ENCODE measurements at places on chromosomes 1 and 21.
A peak's percentile ranks its signal among the peaks of the same experiment; 100 is the strongest.

- DNase-seq = no peak
These were observed 61.7 kb downstream of the ATF6 start for GRCh38 chr1:161827786-161828185.

DNA sequence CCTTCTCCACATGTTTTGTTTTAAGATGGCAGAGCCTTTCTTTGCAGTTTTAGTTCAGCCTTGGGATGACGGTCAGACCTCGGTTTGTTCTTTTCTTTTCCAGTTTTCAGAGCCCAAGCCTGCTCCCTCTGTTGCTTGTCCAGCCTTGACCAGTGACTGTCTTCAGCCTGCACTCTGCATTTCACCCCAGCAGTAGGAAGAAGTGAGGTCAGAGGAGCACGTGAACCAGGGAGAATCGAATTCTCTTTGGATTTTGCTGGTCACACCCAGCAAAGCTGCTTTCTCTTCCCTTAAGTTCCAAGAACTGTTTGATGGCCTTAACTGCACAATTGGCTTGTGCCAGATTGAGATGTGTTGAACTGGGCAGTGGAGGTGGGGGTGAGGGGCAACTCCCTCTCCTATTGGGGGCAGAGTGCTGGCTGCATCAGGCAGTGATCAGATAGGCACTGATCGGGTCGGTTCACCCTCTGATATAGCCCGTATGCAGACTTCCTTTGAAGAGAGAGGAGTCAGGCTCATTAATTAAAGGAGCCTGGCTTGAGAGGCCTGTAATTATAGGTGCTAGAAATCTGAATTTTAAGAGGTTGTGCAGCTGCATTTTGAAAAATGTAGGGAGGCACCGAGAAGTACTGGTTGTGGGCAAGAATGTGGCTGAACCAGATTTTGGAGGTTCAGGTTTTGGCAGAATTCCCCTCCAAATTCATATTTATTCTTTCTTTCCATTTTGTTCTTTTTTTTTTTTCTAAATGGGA is 42.4 kb downstream of the PEX14 start:
- DNase-seq = no peak

- DNase-seq = no peak
These were observed 12.0 kb upstream of the DUSP12 start for GRCh38 chr1:161737625-161738024.

GRCh38 chr1:113035086-113035485 is 37.9 kb upstream of the LRIG2 start:
- DNase-seq = no peak

GRCh38 chr21:29953072-29953471 is 13.3 kb upstream of the GRIK1 start:
- DNase-seq = peak; percentile 16

DNA sequence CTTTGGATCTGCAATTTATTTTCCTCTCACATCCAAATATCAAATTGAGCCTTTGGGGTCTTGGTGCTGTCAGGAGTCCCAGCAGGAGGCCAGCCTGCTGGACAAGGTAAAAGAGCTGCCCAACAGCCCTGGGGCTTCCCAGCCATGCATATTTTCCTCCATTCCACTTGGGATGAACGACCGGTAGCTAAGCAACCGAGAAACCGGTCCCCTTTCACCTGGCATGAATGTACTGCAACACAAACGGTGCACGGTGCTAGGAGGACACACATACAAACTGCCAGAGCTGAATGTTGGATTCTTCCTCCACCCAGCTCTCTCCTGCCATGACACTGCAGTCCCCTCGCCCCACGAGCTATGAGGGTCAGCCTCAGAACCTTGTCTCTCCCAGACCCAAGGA is 42.7 kb downstream of the BCAR3 start:
- DNase-seq = peak; percentile 69

DNA sequence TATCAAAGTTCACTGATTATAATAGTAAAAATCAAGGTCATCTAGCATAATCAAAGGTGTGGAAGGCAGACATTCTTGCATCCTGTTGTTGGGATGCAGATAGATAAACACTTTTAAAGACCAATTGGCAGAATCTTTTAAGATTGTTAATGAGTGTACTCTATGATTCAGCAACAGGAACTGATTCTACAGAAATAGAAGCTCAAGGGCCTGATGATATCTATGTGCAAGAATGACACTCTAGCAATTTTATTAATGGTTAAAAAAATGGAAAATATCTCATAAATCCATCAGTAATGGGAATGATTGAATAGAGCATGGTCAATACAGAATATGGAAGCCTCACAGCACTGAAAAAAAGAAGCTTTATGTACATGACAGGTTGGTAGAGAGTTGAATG is 2.2 kb upstream of the ATP1A4 start:
- no peak for DNase-seq

- DNase-seq = peak; percentile 55
These were observed 1.6 kb downstream of the ELOVL1 start for GRCh38 chr1:43366179-43366578.

- DNase-seq = no peak
These were observed 76.7 kb upstream of the RUNX3 start for GRCh38 chr1:25006770-25007169.

GRCh38 chr1:220775240-220775853 is 11.4 kb upstream of the MTARC1 start:
- DNase-seq = no peak

DNA sequence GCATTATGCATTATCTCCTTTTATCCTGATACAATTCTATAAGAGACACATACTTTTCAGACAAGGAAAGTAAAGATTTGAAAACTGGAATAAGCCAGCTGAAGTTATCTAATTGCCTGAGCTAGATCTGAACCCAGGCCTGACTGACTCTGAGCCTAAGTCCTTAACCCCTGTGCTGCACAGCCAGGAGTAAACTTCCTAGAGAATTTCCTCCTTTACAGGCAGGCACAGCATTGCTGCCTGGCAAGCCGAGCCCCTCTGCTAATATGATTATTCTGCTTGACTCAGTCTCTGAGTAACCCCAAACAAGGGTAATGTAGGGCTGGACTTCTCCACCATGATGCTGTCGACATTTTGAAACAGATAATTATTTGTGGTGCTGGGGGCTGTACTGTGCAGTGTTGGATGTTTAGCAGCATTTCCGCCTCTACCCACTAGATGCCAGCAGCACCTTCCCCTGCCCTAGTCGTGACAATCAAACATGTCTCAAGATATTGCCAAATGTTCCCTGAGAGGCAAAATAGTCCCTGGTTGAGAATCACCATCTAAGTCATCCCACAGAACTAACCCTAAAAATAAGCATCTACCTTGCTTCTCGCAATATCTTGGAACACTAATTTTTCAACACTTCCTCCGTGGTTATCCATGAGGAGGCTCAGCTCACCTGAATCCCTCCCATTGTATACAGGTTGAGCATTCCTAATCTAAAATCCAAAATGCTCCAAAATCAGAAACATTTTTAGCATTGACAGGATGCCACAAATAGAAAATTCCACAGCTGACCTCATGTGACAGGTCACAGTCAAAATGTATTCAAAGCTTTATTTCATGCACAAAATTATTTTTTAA is 18.5 kb downstream of the CAMK1G start:
- DNase-seq = peak; percentile 50

- no peak for DNase-seq
These were observed 11.4 kb downstream of the SMYD2 start for GRCh38 chr1:214292322-214292721.

- no peak for DNase-seq
These were observed 73.1 kb upstream of the LPGAT1 start for GRCh38 chr1:211903490-211904245.

- DNase-seq = no peak
These were observed 178.3 kb downstream of the CACNA1E start for GRCh38 chr1:181661569-181661968.

- no peak for DNase-seq
These were observed 33.9 kb downstream of the SLC66A1 start for GRCh38 chr1:19346026-19346425.

GRCh38 chr21:17231124-17231523 is 281.7 kb upstream of the CXADR start:
- no peak for DNase-seq

GRCh38 chr1:21716169-21716568 is 47.0 kb upstream of the RAP1GAP start:
- no peak for DNase-seq

DNA sequence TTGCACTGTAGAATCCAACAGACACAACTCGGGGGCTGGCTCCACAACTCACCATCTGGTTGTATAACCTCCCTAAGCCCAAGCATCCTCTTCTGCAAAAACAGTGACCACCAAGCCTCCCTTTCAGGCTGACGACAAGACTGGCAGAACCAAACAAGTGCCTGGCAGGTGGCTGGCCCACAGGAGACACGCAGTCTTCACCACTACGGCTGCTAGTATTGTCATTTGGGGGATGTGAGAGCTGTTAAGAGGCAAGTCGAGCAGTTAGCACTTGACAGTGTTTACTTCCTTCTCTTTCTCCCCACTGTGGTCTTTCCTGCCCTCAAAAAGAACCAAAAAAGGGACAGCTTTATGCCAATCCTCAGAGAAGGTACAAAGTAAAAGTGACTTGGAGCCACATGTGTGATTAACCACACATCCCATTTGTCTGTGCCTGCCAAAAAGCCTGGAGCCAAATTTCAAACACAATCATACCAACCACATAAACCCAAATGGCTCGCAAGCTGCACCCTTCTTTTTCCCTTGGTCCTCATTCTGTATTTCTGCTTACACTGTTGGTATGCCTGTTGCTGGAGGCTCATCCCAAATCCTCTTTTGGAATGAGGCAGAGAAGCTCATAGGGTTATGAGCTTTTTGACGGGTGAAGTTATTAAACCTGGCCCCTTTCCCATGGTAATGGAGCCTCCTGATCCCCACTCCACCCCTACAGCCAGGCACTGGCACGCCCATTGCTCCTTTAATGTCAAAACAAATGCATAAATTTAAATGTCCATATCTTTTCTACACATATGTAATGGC is 94.1 kb downstream of the TGFBR3 start:
- no peak for DNase-seq

- DNase-seq = no peak
These were observed 1.8 kb downstream of the TMED5 start for GRCh38 chr1:93178418-93178817.

DNA sequence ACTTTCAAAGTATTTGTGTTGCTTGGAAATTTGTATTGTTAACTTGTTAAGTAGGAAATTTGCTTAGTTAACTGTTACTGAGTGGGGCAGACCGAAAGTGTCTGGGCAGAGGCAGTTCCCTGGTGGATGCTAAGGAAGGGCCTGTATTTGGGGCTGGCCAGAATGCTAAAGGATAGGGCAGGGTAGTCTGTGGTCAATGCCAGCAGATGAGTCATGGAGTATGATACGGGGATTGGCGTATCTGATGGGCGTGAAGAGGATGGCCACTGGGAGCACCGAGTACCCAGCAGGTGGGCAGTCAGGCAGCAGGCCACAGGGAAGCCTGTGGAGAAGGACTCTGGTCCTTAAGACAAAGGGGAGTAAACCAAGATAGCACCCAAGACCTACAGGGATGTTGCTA is 46.6 kb upstream of the SCAF4 start:
- no peak for DNase-seq

- DNase-seq = no peak
These were observed 11.4 kb downstream of the EDEM3 start for GRCh38 chr1:184743062-184743756.

GRCh38 chr1:75275631-75276030 is 141.4 kb downstream of the LHX8 start:
- no peak for DNase-seq

- DNase-seq = no peak
These were observed 55.1 kb upstream of the ZNF281 start for GRCh38 chr1:200464784-200465400.

DNA sequence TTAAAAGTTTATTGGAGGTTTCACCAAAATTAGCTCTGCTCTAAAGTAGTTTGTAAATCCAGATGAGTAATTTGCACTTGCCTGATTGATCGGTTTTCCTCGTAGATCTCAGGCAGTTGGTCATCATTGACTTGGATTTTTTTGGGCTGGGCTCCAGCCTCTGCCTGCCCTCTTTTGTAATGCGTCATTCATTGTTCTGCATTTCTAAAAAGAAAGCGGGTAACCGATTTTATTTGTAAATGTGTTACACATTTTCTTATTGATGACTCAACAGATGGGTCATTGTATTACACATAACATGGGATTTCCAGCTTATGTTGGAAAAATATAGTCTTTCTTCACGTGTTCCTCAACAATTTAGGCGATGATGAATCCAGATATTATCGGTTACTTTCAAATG is 5.5 kb downstream of the ETS2 start:
- no peak for DNase-seq

DNA sequence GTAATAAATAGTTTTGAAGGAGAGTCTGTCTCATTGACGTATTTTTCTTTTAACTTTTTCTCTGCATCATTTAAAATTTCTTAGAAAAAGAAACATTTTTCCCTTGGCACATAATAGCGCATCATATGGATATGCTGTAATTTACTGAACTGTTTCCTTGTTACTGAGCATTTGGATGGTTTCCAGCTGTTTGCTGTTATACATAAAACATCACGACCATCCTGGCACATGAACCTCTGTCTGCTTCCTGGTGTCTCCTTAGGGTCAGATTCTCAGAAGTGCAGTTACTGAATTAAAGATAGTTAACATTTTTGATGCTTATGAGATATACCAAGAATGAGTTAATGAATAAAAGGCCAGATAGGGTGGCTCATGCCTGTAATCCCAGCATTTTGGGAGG is 67.2 kb downstream of the BACE2 start:
- DNase-seq = no peak

DNA sequence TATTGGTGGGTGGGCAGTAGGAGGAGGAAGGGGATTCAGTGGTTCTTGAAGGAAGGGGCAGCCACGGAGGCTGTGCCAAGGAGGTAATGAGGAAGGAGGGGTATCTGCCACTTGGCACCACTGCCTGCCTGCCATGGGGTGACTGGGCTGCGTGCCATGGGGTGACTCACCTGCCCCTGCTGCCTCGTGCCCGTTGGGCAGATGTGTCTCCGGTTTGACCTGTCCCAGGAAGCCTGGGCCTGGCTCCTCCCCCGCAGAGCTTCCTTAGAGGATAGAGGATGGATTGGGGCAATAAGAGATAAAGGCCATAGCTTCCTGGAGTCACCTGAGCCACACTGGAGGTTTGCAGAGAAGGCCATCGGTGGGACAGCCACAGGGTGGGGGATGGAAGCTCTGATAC is 1.7 kb downstream of the PADI3 start:
- no peak for DNase-seq

GRCh38 chr1:222759451-222760035 is 22.5 kb downstream of the FAM177B start:
- DNase-seq = no peak

DNA sequence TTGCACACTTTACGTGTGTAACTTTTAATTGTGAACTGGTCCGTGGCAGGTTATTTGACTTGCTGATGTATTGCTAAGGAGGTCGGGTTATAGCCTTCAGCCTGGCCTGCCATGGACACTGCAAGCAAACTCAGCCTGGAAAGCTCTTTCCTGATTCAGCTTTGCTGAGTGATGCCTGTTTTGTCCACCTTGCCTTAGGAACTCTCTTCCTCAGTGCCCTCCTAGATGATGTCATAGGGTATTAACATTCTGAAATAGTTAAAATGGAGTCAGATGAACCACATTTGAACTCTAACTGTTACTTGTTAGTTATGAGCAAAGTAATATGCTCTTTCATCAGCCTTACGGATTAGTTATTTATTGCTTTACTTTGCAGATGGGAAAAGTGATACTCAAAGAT is 446.0 kb downstream of the PCP4 start:
- no peak for DNase-seq

GRCh38 chr1:150162862-150163706 is 13.4 kb downstream of the PLEKHO1 start:
- peak; percentile 98 for DNase-seq
